Activated naive CD4-positive, alpha-beta T cell treated with Interleukin-2 at 50 U/mL for 16 hours (primary cell): ENCODE measurements at places on chromosomes 5 and 9.

- DNase-seq = no peak
Observed at GRCh38 chr5:100777680-100778300, 125.3 kb downstream of the ST8SIA4 start.

- no peak for DNase-seq
Observed at GRCh38 chr9:111298731-111299598, 31.1 kb downstream of the OR2K2 start.

DNA sequence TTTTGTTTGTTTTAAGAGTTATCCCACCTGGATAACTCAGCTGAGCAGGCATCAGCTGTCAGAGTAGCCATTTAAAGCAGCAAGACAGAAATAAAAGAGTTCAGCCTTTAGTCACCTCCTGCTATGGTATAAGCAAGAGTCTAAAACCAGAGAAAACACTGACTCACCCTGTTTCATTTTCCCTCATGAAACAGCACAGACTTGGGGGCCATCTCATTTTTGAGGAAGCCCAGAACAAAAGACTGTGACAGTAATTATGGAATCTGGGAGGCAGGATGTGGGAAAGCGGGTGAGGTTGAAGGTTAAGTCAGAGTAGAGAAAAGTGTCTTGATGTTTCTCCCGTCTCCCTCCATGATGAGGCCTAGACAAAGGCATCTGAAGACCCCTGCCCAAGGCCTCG lies 90.2 kb upstream of the FAM174A start:
- DNase-seq = no peak

DNA sequence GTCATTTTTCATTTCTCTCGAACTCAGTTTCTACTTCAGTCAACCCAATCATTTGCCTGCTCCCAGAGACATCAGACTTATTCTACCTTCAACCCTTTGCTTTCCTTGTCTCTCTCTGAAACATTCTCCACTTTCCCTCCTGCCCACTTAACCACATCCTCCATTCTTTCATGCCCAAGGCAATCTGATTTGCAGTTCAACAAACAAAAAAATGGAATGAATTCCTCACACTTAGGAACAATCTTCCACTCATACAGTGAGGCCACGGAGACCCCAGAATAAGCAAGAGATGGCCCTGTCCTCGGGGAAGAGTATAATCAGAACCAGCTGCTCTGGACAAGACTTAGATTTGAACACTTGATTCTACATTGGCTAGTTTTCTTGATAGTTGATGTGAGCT lies 180.5 kb downstream of the RFK start:
- DNase-seq = no peak

DNA sequence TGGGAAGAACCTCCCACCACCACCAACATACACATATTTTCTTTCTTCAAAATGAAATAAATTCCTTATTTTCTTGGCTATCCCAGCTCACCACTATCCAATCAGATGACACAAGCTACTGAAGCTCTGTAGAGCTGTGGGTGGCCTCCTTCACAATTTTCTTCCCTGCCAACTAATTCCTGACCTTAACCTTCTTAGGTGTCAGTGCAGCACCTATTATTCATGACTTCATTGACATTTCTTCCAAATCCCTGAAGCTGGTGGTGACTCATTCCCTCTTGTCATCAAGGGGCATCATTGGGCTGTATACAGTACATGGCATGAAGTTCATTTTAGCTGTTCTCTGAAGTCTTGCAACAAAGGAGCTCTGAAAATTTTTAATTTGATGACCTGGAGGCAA lies 42.0 kb upstream of the ADRA1B start:
- DNase-seq = no peak
